ENCODE measurements at places on chromosomes 4 and X.
A peak's percentile ranks its signal among the peaks of the same experiment; 100 is the strongest.

GRCh38 chr4:90458576-90458975, 331.4 kb downstream of the CCSER1 start:
- no peak for ATAC-seq

DNA sequence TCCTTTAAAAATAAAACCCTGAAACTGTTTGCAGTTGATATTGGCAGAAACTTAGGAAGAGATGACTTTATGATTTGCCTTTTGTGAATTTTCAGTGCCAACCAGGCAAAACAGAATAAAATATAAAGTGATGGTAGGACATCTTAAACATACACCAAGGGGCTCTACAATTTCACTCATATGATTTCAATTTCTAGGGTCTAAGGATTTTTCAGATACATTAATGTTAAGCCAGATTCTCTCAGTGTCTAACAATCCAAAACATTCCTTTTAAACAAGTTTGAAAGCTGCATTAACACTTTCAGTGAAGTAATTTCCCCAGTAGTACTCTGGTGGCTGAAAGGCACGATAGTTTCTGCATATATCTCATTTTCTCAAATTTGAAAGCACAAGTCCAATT, 1262.0 kb upstream of the ADGRL3 start:
- no peak for ATAC-seq

- ATAC-seq = peak; percentile 90
Measured at GRCh38 chrX:124217304-124218251, 114.9 kb upstream of the TEX13D start.

- ATAC-seq = no peak
Measured at GRCh38 chr4:182343453-182343852, 100.3 kb downstream of the TENM3 start.

- no peak for ATAC-seq
Measured at GRCh38 chr4:53014881-53015280, 152.8 kb downstream of the RASL11B start.

GRCh38 chr4:84237008-84237407, 262.1 kb downstream of the NKX6-1 start:
- no peak for ATAC-seq

- ATAC-seq = no peak
Measured at GRCh38 chrX:14015941-14016340, 13.8 kb downstream of the GEMIN8 start.

DNA sequence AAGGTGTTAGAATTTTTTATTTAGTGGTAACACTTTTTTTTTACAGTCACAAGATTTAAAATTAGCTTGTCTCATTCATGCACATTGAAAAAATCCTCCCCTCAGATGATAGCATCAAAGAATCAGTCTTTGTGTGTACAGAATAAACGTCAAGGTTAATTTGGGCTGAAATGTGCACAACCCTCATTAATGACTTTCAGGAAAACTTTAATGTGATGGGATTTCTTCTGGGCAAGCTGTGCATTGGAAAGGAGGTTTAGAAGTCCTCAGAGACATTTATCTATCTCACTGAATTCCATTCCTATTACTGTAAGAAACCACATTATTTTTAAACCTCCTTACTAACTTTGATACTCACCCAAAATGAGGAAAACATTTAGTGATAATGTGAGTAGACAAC, 88.2 kb upstream of the TECRL start:
- ATAC-seq = no peak

DNA sequence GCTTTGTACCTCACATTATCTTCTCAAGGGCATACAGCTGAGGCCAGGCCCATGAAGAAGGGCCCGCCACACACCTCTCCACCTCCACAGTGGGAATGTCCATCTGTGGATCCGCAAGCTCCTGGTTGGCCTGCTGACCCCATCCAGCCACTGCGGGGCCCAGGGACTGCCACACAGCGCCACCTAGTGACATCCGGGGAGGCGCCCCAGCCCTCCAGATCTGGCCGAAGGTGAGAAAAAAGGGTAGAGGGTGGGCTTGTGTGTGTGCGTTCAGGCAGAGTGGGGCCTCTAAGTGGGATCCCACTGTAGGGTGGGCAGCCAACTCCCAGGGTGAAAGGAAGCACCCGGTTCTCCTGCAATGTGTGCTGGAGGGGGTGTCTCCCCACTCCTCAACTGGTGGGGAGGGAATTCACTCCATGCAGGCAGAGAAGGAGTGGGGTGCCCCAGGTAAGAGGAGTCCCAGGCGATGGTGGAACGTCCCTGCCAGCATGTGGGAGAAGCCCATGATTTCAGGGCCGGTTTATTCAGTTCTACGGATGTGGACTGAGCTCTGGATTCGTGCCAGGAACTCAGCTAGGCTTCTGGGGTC, 117.3 kb downstream of the ENPP6 start:
- ATAC-seq = no peak

DNA sequence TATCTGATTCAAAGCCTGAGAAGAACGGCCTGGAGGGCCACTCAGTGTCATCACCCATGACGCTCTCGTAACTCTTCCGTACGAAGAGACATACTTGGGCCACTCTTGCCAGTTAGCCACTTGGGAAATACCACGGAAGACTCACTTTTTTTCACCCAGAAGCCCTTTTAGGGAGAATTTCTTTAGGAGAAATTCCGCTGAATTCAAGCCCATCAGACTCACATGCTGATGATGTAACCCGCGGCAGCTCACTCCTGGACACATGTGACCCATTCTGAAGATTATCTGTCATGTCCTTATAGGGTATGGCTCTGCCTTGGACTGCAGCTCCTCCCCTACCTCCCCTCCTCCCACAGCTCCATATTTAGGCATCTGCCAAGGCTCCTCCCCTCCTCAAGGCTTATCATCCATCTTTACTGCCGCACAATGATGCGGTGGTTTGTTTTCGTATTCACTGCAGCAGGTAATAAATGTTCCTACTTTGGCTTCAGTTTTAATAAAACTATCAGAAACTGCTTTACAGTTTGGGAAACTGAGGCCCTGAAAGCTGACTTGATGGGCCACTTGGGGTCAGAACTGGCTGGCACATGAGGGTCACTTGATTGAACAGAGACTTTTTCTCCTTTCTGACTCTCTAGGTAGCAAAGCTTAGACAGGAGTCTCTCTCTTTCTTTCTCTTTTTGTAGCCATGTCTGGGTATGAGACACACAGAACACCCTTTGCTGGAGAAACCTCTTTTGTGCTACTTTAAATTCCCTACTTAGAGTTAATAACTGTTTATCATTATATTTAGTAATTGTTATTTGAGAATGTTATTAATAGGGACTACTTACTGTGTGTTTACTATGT, 42.1 kb downstream of the RHOH start:
- ATAC-seq = peak; percentile 96

DNA sequence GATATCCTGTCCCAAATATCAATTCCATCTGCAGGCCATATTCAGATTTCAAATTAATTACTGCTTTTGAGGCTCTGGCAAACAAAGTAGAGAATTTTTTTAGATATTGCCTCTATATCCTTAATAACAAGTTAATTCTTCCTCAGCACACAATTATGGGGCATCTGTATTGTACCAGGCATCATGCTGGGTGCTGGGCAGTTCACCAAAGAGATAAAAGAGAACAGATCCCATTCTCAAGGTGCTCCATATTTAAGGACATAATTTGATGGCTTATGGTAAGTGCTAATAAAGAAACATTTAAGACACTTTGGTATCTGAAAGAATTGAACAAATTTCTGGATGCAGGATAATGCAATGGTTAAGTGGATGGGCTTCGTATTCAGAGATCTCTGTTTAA, 65.8 kb downstream of the SPCS3 start:
- no peak for ATAC-seq

GRCh38 chr4:167021545-167022155, 212.6 kb downstream of the SPOCK3 start:
- ATAC-seq = peak; percentile 38

- ATAC-seq = no peak
Measured at GRCh38 chr4:23930750-23931488, 41.1 kb upstream of the PPARGC1A start.
